ENCODE measurements at places on chromosomes 6 and 20.

- DNase-seq, result no peak
Observed at GRCh38 chr20:40646361-40646760, 42.7 kb downstream of the MAFB start.

- no peak for DNase-seq
Observed at GRCh38 chr6:163310096-163310972, 104.2 kb upstream of the QKI start.

DNA sequence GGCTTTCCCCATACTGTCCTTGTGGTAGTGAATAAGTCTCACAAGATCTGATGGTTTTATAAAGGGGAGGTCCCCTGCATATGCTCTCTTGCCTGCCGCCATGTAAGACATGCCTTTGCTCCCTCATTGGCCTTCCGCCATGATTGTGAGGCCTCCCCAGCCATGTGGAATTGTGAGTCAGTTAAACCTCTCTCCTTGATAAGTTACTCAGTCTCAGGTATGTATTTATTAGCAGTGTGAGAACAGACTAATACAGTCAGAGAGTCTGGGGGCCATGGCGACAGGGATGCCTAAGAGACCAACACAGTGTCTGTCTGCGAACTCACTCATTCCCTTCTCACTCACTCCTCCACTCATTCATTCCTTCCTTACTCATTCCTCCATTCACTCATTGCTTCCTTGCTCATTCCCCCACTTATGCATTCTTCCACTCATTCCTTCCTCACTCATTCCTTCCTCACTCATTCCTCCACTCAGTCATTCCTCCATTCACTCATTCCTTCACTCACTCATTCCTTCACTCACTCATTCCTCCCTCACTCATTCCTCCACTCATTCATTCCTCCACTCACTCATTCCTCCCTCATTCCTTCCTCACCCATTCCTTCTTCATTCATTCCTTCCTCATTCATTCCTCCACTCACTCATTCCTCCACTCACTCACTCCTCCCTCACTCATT lies 137.5 kb upstream of the AGPAT4 start:
- no peak for DNase-seq

DNA sequence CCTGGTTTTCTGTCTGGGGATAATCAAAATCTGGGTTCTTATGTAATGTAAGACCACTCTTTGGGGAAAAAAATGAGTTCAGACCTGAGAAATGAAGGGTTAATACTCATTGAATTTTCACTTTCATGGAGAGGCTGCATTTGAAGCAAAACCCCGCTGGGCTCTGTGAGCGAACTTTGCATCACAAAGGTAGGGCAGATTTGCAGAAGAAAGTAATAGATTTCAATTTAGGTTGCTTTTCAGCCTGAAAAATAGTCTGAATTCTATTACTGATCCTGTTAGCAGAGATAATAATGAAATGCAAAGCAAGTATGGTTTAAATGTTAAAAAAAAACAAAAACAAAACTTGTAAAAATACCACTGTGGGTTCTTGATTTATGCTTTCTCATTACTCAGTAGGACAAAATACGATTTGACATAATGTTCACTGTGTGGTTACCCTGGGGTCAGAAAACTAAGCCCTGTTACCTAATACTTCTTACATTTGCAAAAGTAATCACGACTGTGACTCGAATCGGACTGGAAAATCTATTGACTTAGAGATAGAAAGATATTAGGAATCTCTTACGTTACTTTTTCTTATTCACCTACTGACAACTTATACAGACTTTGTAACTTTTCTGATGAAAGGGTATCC lies 72.2 kb downstream of the UST start:
- no peak for DNase-seq

DNA sequence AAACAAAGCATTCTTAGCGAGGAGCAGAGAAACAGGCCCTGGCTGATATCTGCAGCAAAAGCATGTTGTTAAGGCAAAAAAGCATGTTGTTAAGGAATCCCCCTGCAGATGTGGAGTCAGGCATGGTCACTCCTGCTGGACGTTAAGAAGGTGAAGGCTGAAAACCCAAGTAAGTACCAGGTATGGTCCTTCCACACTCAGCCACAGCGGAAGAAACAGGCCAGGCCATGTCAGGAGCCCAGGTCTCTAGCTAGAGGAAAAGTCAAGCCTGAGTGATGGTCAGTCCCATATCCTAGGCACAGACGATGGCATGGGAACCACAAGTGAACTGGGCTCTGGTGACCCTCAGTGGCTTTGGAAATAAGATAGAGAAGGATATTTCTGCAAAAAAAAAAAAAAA lies 32.5 kb upstream of the MAS1L start:
- DNase-seq, result no peak

- DNase-seq, result no peak
Observed at GRCh38 chr20:57410398-57410920, 19.3 kb downstream of the RBM38 start.

DNA sequence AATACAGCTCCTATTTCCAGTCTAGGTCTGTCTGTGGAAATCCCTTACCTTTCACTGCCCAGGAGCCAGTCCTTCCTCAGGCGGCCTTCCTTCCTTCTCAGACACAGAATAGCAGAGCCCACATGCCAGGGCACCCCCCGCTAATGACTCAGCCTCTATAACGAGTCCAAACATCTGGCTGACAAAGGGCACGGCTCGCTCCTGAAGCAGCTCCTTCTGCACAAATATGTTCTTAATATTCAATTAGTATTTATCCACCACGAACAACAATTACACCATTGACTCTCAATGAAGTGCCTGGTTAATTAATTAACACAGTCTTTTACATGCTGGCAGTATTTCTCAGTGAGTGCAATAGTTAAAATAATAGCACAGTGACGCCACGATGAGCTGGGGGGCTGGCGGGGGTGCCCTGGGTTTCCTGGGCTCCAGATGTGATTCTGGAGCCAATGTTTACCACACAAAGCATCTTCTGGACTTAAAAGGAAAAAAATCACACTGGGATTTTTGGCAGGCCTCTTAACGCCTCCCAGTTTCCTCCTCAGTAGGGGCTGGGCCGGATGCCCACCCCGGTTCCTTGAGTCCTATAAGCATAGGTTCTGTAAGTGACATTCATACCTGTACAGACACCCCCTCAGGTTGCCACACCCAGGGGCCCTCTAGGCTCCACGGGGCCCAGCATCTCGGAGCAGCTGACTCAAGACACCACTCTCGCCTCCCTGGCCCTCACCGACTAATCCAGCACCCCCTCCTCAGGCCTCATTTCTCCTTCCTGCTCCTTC lies 158.6 kb upstream of the MLN start:
- no peak for DNase-seq

DNA sequence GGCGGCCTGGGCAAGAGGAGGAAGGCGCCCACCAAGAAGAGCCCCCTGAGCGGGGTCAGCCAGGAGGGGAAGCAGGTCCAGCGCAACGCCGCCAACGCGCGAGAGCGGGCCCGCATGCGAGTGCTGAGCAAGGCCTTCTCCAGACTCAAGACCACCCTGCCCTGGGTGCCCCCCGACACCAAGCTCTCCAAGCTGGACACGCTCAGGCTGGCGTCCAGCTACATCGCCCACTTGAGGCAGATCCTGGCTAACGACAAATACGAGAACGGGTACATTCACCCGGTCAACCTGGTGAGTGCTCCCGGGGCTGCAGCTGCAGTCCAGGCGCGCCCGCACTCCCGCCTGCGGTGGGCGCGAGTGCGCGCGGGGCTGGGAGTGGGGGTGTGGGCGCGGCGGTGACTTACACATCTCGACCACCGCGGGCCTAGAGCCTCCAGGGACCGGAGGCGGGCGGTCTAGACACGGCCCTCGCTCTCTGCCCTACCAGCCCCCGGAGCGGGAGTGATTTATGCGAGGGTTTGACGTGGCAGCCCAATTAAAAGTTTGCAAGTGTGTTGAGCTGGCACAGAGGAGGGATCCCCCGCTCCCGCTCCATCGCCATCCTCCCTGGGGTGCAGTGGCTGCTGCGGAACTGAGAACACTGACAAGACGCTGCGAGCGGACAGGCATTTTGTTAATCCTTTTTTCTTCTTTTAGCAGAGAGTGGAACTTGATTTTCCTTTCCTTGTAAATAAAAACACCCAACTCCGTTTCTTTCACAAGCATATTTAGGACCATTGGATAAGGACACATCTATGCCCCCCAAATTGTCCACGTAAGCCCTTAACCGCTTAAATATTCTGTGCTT lies 867 bp downstream of the TCF21 start:
- DNase-seq, result no peak

Measured in HCT116 (cell line).